ENCODE measurements at places on chromosomes 13 and 19. TPM values are rescaled to one million over a fixed set of nuclear protein-coding genes. Genes with fewer than 3 reads are reported as not detected.

- peak; percentile 93 for DNase-seq
These were observed 27.6 kb downstream of the ZNF607 start for GRCh38 chr19:37691881-37692504.

DNA sequence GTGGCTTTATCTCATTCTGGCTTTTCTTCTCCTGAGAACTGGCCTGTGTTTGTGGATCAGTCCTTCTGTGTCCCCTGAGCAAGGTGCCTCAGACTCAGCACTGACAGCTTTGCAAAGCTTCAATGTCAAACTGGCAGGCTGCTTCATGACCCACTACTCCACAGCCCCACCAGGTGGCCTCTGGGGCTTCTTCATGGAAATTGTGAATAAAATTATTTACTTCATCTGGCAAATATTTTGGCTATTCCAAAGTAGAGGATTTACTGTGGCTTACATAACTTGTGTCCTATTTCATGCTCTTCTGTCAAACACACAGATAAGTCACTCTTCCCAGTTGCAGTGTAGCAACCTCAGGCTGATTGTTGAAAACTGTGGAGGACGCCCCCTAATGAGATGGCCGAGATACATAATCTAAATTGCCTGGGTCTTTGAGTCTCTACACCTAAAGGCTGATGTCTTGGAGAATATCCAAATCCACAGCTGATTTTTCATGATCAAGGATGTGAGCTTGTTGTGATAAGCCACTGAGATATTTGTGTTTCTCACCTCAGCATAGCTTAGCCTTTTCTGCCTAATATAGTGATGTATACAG, 721.9 kb upstream of the SLC10A2 start:
- DNase-seq = no peak

- DNase-seq = no peak
These were observed 19.9 kb downstream of the UHRF1 start for GRCh38 chr19:4929186-4929585.

- no peak for DNase-seq
These were observed 312.1 kb upstream of the PCDH20 start for GRCh38 chr13:61727767-61728166.

The PTPRH gene
- total RNA-seq = not detected

The IGFL2 gene
- total RNA-seq = not detected

The KLC3 gene
- 0.14 TPM for total RNA-seq

The ZNF541 gene
- 0.14 TPM for total RNA-seq

Measured in activated CD4-positive, alpha-beta T cell treated with anti-CD3 and anti-CD28 coated beads for 36 hours (primary cell).